Testis (tissue), 5 donors: ENCODE measurements at places on chromosomes 16 and 17. TPM values are rescaled to one million over a fixed set of nuclear protein-coding genes. Genes with fewer than 3 reads are reported as not detected.
A peak's percentile ranks its signal among the peaks of the same experiment; 100 is the strongest.

The CMIP gene
- 72.5 TPM for total RNA-seq

- H3K27ac ChIP-seq, result peak overlapping the region; percentile 69
- H3K27me3 ChIP-seq, result no peaks in the 10 kb centered on the region
- H3K4me1 ChIP-seq, result peaks cover 43% of the 10 kb centered on the region
- H3K4me3 ChIP-seq, result no peak overlapping the region
- no peak for DNase-seq
These were observed 563 bp downstream of the ZCCHC14 start for GRCh38 chr16:87492291-87492630.

The SULT1A2 gene
- total RNA-seq, result 1.1 TPM

DNA sequence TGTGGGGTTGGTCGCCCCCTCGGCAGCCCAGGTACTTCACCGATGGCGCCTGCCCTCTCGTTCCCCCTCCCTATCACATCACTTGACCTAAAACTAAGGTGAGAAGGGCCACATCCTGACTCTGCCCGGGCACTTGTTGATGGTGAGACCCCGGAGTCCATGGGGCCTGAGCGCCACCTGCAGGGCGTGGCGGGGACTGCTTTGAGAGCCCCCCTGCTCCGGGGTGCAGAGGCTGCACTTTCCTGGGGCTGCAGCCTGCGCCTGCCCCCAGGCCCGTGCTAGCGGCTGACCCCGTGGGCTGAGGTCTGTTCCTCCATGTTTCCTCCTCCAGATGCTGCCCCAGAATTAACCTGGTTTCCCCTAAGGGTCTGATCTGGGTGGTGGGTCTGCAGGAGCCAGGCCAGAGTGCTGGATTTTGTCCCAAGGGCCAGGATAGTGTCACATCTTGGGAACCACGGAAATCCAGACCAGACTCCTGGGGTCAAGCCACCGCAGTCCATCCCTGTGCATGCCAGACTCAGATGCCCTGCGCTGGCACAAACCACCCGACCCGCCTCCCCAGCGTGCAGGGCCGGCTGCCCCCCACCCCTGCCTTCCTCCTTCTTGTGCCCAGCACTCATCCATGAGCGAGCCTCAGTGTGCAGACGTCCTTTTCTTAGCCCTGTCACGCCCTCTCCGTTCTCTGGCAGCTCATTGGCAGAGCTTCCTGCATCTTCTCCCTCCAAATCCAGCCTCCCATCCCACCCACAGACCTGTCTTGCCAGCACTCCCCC lies 2.7 kb downstream of the NDUFAF8 start:
- DNase-seq, result peak; percentile 67
- no peak overlapping the region for H3K4me3 ChIP-seq
- no peak overlapping the region for H3K27ac ChIP-seq

DNA sequence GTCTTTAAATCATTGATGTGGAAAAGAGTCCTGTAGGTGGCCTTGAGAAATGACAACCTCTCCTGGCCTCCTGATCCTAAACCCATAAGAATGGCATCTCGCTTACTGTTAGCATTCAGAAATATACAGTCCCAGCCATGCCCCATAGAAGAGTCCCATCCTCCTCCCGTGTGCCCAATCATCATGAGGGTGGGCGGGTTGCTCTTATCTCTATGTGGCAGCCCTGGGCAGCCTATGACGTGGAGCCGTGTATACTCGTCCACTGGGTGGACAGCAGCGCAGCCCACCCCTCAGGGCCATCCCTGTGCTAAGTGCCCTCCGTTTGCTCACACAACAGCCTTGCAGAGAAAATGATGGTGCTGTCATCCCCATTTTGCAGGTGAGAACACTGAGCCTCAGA lies 105.3 kb downstream of the AMFR start:
- H3K4me1 ChIP-seq, result peaks cover 10% of the 10 kb centered on the region
- no peaks in the 10 kb centered on the region for H3K36me3 ChIP-seq
- H3K4me3 ChIP-seq, result no peak overlapping the region
- no peaks in the 10 kb centered on the region for H3K27me3 ChIP-seq
- no peak overlapping the region for H3K27ac ChIP-seq

GRCh38 chr17:58270476-58271215 lies 10.1 kb downstream of the MPO start:
- no peaks in the 10 kb centered on the region for H3K36me3 ChIP-seq
- no peaks in the 10 kb centered on the region for H3K4me1 ChIP-seq
- H3K27me3 ChIP-seq, result no peaks in the 10 kb centered on the region
- H3K27ac ChIP-seq, result no peak overlapping the region
- no peak for DNase-seq
- H3K4me3 ChIP-seq, result no peak overlapping the region

The FOXJ1 gene
- total RNA-seq, result 29.4 TPM

- H3K4me1 ChIP-seq, result no peaks in the 10 kb centered on the region
- H3K36me3 ChIP-seq, result no peaks in the 10 kb centered on the region
- H3K4me3 ChIP-seq, result no peak overlapping the region
- no peak overlapping the region for H3K27ac ChIP-seq
- DNase-seq, result peak; percentile 79
- H3K27me3 ChIP-seq, result no peaks in the 10 kb centered on the region
These were observed 2.6 kb downstream of the GPR179 start for GRCh38 chr17:38341035-38341721.

- no peaks in the 10 kb centered on the region for H3K27me3 ChIP-seq
- H3K4me1 ChIP-seq, result no peaks in the 10 kb centered on the region
- no peak for DNase-seq
- no peak overlapping the region for H3K4me3 ChIP-seq
- H3K36me3 ChIP-seq, result no peaks in the 10 kb centered on the region
These were observed 16.9 kb downstream of the EARS2 start for GRCh38 chr16:23539984-23540816.

DNA sequence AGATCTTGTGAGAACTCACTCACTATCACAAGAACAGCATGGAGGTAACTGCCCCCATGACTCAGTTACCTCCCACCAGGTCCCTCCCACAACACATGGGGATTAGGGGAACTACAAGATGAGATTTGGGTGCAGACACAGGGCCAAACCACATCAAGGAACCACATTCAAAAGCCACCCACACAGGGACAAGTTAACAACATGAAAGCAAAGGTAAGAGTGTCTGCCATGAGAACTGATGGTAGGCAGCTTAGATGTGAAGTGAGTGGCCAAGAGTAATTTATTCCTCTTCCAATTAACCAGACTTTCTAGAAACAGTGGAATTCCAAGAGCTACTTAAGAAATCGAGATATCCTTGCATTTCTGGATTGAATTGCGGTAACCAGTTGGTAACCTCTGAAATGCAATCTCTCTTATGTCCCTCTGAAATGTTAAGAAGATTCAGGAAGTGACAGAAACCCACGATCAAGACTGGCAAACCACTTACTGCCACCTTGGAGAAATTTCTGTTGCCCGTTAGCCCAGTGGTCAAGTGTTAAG lies 167.4 kb upstream of the CACNG5 start:
- H3K27ac ChIP-seq, result no peak overlapping the region
- DNase-seq, result no peak
- H3K27me3 ChIP-seq, result no peaks in the 10 kb centered on the region
- no peaks in the 10 kb centered on the region for H3K36me3 ChIP-seq
- no peak overlapping the region for H3K4me3 ChIP-seq

The IRX3 gene
- total RNA-seq, result 1.2 TPM

GRCh38 chr17:63203652-63204051 lies 237.6 kb downstream of the TANC2 start:
- no peak overlapping the region for H3K4me3 ChIP-seq
- H3K27me3 ChIP-seq, result no peaks in the 10 kb centered on the region
- H3K27ac ChIP-seq, result no peak overlapping the region
- no peaks in the 10 kb centered on the region for H3K4me1 ChIP-seq

The PDE6G gene
- 1.0 TPM for total RNA-seq

DNA sequence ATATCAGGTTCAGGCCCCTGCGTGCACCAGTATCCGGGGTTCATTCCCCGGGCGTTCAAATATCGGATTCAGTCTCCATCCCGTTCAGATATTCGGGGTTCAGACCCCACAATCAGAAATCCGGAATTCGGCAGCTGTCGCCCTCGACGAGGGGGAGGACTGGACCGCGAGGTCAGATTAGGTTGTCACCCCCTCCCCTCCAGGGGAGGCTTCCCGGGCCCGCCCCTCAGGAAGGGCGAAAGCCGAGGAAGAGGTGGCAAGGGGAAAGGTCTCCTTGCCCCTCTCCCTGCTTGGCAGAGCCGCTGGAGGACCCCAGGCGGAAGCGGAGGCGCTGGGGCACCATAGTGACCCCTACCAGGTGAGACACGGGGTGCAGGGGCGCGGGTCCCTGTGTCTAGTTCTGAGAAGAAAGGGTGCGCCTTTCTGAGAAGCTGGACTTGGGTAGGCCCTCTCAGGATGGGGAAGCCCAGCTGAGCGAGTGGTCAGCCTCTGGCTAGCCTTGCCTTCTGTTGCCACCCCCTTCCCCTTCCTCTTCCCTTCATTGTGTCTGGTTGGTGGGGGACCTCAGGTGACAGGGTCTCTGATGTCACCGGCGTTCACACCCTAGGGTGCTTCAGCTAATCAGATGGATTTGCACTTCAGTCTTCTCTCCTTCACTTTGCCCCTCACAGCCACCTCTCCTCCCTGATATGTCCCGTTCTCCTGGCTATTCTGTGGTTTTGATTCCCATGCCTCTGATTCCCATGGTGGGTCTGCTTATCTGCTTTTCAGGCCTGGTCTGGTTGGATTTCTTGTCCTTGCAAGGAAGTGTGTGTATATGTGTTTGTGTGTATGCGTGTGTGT lies 844 bp downstream of the TAOK2 start:
- peak; percentile 26 for DNase-seq
- peaks cover 24% of the 10 kb centered on the region for H3K4me1 ChIP-seq
- peak overlapping the region; percentile 69 for H3K27ac ChIP-seq
- H3K36me3 ChIP-seq, result no peaks in the 10 kb centered on the region
- H3K4me3 ChIP-seq, result peak overlapping the region; percentile 90

- peaks cover 30% of the 10 kb centered on the region for H3K4me1 ChIP-seq
- DNase-seq, result no peak
- no peak overlapping the region for H3K27ac ChIP-seq
- no peaks in the 10 kb centered on the region for H3K27me3 ChIP-seq
- no peaks in the 10 kb centered on the region for H3K36me3 ChIP-seq
- H3K4me3 ChIP-seq, result no peak overlapping the region
These were observed 2.0 kb upstream of the ANTKMT start for GRCh38 chr16:718922-719321.

DNA sequence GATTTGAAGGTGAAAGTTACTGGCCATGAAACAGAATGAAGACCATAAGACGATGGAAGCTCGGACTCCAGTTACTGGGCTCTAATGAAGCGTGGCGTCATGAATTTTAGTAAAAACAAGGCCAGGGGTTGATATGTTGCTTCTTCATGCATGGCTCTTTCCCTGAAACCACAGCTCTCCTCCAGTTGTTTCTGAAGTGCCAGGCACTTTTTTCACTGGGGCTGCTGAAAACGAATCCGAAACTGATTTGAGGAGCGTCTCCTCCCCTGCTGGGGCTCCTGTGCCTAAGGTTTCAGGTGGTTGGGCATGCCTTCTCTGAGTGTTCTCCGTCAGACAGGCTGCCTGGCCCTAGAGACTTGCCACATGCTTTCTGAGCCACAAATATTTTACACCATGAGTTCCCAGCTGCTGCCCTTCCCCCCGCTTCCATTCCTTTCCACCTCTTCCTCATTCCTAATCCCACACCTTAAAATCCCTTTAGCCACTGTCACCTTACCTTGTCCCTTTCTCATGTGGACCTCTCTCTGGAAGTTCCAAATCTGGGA lies 3.7 kb upstream of the MYL4 start:
- DNase-seq, result peak; percentile 37
- H3K27ac ChIP-seq, result peak overlapping the region; percentile 64
- no peaks in the 10 kb centered on the region for H3K27me3 ChIP-seq
- no peak overlapping the region for H3K4me3 ChIP-seq
- peaks cover 13% of the 10 kb centered on the region for H3K4me1 ChIP-seq
- H3K36me3 ChIP-seq, result no peaks in the 10 kb centered on the region

The SCO1 gene
- total RNA-seq, result 31.9 TPM

GRCh38 chr17:64156670-64157069 lies 26.7 kb upstream of the ERN1 start:
- H3K4me3 ChIP-seq, result no peak overlapping the region
- no peak for DNase-seq
- no peaks in the 10 kb centered on the region for H3K27me3 ChIP-seq
- no peaks in the 10 kb centered on the region for H3K36me3 ChIP-seq
- peak overlapping the region; percentile 83 for H3K27ac ChIP-seq

The SHBG gene
- 6.1 TPM for total RNA-seq

- no peak overlapping the region for H3K27ac ChIP-seq
- H3K27me3 ChIP-seq, result no peaks in the 10 kb centered on the region
- H3K4me3 ChIP-seq, result no peak overlapping the region
- H3K4me1 ChIP-seq, result no peaks in the 10 kb centered on the region
- no peaks in the 10 kb centered on the region for H3K36me3 ChIP-seq
- peak; percentile 78 for DNase-seq
These were observed 38.9 kb downstream of the MYH3 start for GRCh38 chr17:10618202-10618635.

DNA sequence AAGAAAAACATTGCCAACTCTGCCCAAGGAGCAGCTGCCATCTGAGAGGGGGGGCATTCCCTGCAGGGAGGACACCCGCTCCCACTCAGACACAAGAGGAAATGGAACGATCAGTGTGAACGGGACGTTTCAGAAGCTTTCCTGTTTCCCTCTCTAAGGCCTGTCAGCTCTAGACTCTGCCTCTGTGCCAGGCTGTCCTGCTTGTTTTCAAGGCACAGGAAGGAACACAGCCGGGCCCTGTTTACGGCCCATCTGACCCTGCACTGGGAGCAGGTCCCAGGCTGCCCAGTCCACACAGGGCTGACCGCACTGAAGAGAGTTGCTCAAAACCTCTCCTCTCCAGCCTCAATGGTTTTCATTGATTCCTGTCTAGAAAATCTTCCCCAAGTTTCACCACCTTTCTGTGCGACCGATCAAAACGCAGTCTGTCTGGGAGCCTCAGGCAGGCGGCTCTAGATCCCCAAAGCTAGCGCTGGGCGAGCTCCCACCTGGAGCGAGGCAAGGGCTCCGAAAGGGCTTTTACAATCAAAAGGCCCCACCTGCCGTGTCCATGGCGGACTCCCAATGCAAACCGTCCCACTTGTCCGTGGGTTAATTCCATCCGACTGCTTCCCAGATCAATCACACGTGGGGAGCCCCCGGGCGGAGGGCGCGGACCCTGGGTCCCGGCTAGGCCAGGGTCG lies 1.5 kb downstream of the PIEZO1 start:
- no peak for DNase-seq
- H3K27me3 ChIP-seq, result no peaks in the 10 kb centered on the region
- peaks cover 12% of the 10 kb centered on the region for H3K4me1 ChIP-seq
- peak overlapping the region; percentile 62 for H3K4me3 ChIP-seq

- H3K27me3 ChIP-seq, result no peaks in the 10 kb centered on the region
- no peak overlapping the region for H3K4me3 ChIP-seq
- no peak for DNase-seq
- H3K4me1 ChIP-seq, result no peaks in the 10 kb centered on the region
- H3K36me3 ChIP-seq, result no peaks in the 10 kb centered on the region
These were observed 152.7 kb upstream of the ERCC4 start for GRCh38 chr16:13767215-13767614.
